ENCODE measurements at places on chromosomes 7 and 10.

- DNase-seq: no peak
These were observed 9.9 kb downstream of the XPNPEP1 start for GRCh38 chr10:109913306-109913892.

GRCh38 chr10:59585046-59585700, 124.5 kb downstream of the SLC16A9 start:
- DNase-seq: no peak

GRCh38 chr10:110676016-110676415, 31.9 kb downstream of the RBM20 start:
- DNase-seq: no peak

GRCh38 chr7:6438427-6438826, 9.3 kb downstream of the DAGLB start:
- no peak for DNase-seq

GRCh38 chr7:83178796-83179195, 16.1 kb upstream of the PCLO start:
- DNase-seq: no peak

DNA sequence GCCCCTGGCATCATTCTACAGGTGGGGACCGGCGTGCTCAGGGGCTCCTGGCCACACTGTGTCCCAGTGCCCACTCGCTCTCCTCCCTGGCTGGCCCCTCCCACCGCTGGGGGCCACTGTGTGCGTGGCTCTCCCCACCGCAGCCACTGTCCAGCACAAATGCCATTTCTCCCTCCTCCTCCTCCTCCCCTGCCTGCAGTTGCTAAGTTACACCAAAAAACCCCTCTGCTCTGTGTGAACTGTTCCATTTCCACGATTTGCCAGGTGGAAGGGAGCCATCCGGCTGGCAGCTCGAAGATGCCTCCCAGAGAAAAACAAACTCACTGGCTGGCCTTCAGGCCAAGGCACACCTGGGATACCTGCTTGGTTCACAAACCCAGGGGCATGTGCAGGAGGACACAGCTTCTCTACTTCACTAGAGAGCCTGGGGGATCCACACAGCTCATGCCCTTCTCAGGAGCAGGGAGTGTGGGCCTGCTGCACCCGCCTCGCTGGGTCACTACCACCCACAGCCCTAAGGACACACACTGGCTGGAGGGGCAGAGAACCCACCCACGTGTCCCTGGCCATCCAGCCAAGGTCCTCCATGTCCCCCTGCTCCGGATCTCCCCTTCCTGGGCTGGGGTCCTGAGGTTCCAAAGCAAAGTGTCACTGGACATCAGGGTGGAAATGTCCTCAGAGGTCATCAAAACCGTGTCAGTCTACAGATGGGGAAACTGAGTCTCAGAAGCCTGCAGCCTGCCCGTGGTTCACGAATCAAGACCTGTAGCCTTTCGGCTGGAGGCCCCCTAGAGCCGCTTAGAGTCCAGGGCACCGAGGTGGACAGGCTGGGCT, 1.7 kb downstream of the RASGEF1A start:
- no peak for DNase-seq

DNA sequence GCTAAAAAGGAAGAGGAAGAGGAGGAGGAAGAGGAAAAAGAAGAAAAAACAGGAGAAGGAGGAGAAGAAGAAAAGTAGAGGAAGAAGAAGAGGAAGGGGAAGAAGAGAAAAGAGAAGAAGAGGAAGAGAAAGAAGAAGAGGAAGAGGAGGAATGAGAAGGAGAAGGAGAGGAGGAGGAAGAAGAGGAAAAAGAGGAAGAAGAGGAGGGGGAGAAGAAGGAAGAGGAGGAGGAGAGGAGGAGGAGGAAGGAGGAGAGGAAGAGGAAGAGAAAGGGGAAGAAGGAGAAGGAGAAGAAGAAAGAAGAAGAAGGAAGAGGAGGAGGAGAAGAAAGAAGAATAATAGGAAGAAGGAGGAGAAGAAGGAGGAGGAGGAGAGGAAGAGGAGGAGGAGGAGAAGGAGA, 96.4 kb upstream of the GNA12 start:
- no peak for DNase-seq

- DNase-seq: no peak
These were observed 178.5 kb downstream of the NRP1 start for GRCh38 chr10:33155720-33156638.

DNA sequence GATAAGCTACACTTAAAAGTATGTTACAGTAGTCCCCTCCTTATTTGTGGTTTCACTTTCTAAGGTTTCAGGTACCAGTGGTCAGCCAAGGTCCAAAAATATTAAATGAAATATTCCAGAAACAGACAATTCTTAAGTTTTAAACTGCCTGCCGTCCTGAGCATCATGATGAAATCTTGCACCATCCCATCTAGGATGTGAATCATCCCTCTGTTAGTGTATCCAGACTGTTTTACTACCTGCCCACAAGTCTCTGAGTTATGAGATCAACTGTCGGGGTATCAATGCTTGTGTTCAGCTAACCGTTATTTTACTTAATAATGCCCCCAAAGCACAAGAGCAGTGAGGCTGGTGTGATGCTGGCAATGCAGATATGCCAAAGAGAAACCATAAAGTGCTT, 11.4 kb downstream of the KDM7A start:
- DNase-seq: no peak

Measured in NCI-H187 (cell line).